ENCODE measurements at places on chromosomes 16 and 17.
A peak's percentile ranks its signal among the peaks of the same experiment; 100 is the strongest.

- no peak for DNase-seq
Observed at GRCh38 chr17:63133491-63133890, 167.5 kb downstream of the TANC2 start.

DNA sequence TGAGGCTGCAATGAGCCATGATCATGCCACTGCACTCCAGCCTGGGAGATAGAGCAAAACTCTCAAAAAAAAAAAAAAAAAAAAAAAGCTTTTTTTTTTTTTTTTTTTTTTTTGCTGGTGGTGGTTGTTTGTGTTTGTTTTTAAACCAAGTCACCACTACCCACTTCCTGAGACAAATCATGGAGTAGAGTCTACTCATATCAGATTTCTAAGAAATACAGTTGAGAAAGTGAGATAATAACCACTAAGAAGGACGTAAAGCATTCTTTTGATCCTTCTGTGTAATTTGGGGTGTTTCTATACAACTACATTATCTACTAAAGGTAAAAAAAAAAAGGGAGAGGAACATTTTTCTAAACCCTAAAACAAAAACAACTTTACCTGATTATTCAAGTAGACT, 38.0 kb downstream of the AXIN2 start:
- no peak for DNase-seq

- DNase-seq, result no peak
Observed at GRCh38 chr16:57669476-57670162, 1.5 kb downstream of the ADGRG3 start.

DNA sequence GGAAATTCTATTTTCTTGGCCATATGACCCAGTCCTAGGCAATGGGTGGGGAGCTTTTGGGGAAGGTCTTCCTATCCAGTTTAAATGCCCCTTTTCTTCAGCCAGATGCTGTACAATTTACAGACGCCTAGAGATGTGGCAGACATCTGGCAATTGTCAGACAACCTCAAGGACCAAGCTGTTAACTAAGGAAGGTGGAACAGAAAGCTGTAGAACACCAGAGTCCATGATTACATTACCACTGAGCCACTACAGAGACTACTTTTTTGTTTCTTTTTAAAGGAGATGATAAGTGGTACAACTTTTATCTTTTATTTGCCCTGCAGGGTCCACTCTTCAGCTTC, 21.1 kb upstream of the CORO6 start:
- no peak for DNase-seq

DNA sequence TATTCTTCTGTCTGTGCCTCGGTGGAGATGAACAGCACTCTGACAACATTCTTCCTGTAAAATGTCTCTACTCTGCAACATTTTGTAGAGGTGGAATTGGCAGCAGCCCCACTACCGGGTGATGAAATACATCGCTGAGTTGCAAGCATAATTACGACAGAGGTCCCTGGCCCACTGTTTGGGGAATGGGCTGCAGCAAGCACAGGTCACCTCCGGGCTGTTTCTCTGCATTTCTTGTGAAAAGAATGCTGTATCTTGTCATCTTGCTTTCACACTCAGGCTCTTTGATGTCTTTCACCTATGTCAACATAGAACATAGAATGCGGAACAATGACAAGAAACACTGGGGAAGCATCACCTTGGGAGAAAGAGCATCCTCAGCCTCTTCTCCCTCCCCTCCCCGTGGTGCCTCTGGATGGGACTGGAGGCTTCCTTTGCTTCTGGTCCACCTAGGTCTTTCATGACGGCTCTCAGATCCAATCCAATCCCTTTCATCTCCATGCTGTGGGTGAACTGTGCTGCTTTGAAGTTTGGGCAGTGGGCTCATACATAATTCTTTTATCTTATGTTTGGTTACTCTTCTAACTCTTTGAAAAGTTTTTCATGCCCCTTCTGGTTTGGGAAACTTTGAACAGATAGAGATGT, 265.0 kb downstream of the PHKB start:
- no peak for DNase-seq

DNA sequence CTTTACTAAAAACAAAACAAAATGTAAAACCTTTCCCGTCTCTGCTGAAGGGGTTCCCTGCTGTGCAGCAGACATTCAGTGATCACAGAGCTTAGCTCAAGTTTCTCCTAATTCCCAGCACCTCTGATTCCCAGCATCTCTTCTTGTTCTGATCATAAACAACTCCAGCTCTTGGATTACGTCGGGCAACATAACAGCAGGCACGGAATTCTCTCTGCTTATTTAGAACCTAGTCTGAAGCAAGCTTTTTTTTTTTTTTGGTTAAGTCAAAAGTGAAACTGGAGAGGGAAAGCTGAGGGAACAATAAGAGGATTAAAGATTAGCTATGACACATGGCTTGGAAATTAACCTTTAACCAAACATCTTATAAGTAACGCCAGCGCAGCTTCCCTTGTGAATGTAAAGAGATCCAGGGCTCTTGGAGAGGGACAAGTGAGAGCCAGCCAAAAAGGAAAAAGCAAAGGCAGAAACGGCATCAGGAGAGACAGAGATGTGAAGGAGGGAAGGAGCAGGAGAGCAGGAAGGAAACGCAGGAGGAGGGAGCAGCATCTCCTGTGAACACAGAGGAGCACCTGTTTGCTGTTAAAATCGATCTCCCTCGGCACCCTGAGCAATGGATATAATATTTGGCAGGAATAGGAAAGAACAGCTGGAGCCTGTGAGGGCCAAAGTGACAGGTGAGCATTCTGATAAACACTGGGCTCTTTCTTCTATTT, at the start of gene BCO1:
Gene BCO1, plus strand, starts transcription at position 394 of the 716 bp plus-strand sequence. Its CDS starts 220 bp downstream, at position 614.
- no peak for DNase-seq

DNA sequence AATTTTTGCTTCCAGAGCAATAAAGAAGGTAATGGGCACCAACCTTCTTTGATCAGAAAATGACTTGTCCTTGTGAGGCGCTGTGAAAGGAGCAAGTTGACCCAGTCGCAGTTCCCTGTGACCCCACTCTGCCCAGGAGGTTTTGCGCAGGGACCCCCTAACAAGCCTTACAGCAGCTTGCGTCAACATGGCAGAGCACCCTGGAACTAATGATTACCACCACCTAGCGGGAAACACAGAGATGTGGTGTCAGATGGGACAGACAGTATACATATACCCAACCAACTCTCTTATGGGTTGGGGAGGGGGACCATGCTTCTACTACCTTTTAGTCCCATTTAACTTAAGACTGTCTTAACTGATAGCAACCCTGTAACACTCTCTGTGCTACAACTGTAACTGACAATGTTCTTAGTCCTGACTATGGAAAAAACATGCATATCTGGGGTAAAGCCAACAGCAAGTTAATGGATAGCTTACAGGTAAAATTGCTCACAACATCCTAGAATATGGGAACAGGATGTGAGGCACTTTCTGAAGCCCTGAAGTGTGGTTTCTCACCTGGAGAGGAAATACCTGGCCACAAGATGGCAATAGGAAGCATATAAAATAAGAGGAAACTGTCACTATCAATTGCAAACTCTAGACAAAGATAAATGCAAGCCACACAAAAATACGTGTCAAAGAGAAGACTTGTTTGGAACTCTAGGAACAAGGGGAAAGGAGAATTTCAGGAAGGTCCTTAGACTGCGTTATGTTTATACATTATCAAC, 3.0 kb downstream of the KARS1 start:
- DNase-seq, result no peak

DNA sequence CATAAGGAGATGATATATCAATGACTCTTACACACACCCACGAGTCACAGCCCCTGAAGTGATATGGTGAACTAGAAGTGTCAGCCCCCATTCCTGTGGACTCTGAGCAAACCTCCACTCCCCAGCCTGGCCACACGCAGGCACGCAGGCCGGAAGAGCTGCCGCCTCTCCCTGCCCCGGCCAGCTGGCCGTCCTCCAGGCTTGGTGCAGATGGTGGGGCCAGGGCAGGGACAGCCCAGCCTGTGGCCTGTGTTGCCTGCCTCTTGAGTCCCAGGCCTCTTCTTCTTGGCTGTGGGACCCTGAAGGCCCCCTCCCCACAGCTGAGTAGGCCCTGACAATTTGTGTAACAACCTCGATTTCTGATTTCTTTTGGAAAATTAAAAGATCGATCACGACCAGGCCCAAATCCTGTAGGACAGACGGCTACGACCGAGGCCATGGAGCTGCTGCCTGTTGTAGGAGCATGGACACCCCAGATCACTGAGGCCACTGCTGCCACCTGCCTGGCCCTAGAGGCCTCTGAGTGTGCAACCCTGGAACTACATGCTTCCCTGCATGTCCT, 10.0 kb upstream of the MPRIP start:
- no peak for DNase-seq

DNA sequence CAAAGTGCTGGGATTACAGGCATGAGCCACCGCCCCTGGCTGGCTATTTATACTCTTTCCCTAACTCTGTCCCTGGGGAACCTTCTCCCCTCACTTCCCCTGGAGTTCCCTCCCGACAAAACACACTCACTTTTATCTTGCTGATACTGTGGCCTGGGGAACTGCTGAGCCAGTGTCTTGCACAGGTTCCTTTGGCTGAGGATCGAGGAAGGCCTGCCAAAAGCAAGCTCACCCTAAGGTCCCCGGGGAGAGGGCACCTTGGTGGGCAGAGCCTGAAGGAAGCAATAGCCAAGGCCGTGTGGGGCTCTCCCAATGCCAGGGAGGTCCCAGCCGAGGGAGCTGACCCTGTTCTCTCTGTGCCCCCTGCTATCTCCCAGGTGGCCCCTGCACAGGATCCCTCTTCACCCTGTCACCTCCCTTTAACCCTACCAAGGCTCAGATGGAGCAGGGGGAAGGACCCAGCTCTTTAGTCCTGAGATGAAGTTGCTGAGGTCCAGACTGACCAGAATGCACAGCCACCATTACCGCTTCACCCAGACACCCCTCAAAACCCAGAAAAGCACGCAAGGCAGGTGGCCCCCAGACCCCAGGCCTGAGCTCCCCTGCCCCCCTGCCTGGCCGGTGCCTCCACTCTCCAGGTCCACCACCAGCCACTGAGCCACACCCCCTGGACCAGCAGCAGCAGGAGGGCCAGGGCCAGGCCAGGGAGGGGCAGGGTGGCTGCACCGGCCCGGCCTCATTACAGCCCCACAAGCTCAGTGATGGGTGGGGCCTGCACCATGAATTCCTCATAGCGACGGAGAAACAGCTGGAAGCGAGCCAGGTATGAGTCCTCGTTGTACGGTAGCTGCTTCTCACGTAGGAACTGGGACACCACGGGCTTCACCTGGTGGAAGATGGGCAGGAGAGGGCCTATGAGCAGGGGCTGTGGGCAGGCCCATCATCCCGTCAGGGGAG, 5.1 kb upstream of the FDXR start:
- no peak for DNase-seq

DNA sequence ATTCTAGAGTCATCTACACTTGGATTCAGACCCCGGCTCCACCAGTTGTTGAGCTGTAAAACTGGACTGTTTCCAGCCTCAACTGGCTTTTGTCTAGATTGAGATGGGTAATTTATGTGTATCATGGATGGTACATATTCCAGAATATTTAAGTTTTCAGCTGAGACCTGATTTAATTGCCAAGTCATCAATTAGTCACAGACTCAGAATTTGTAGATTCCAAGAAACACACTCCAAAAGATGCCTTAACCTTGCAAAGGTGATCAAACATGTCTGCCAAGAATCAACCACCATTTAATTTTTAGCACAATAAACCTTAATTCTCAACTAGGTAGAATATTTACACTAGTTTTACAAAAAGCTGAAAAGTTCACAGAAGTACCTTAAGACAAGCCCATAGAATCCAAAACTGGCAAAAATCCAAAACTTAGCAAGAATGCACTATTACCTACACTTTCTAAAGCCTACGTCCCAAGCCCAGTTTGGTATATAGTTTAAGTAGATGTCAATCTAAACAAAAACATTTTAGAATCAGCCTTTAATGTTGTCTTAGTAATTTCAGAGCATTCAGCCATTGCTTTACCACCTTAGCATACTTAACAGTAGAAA, 17.7 kb downstream of the SIAH1 start:
- no peak for DNase-seq

DNA sequence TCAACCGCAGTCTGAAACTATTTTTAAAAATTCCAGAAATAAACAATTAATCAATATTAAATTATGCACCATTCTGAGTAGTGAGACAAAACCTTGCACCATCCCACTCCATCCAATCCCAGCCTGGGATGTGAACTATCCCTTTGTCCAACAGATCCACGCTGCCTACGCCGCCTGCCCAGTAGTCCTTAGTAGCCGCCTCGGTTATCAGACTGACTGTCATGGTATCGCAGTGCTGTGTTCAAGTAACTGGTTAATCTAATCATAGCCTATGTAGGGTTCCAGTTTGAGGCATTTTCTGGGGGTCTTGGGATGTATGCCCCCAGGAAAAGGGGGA, 437.7 kb downstream of the HS3ST3B1 start:
- no peak for DNase-seq

DNA sequence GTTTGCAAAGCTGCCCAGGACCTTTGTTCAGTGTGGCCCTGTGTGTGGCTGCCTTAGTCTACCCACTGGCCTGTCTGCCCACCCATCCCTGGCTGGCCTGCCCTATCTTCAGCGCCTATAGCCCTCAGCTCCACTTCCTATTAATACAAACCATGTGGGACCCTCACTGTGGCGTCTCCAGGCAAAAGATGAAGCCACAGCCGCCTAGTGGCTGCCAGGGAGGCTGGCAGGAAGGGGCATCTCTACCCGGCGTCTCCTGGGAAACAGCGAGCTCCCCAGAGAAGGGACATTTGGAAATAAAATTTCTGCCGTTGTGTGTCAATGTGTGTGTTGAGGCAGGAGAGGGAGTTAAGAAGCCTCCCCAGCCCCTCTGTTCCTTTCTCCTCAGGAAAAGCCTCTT, 31.5 kb downstream of the NEUROD2 start:
- DNase-seq, result peak; percentile 15

GRCh38 chr16:19515757-19516156, 6.1 kb downstream of the GDE1 start:
- no peak for DNase-seq

DNA sequence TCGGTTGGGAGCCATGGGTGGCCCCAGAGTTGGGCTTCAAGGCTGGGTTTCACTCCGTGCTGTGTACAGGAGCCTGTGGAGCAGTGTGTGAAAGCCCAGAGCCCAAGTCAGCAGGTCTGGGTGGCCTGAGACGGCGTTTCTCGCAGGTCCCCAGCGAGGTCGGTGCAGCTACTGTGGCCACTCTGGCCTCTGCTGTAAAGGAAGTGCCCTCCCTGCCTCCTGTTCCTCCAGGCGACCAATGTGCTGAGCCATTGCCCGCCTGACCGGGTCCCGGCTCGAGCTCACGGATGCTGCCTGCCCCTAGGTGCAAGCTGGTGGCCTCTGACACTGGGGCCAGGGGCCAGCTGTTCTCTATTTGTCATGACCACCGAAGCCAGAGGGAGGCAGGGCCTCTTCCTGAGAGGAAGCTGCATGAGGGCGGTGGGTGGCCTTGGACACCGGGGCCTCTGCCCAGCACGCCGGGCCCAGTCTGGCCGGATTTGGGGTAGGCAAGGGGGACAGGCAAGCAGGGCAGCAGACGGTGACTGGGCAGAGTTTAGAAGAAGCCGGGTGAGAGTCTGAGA, 170.9 kb downstream of the IRF8 start:
- no peak for DNase-seq

GRCh38 chr17:57195785-57196460, 60.4 kb upstream of the MSI2 start:
- no peak for DNase-seq

- no peak for DNase-seq
Observed at GRCh38 chr17:47964856-47965255, 6.1 kb upstream of the CDK5RAP3 start.

GRCh38 chr17:41777157-41777573, 9.3 kb downstream of the JUP start:
- no peak for DNase-seq

- peak; percentile 60 for DNase-seq
Observed at GRCh38 chr17:1606352-1606985, 22.2 kb downstream of the SLC43A2 start.
